ENCODE measurements at places on chromosomes 5 and 9.
A peak's percentile ranks its signal among the peaks of the same experiment; 100 is the strongest.

GRCh38 chr9:33129886-33130881 is 37.0 kb downstream of the B4GALT1 start:
- DNase-seq, result peak; percentile 45

GRCh38 chr5:171269717-171270116 is 39.3 kb upstream of the TLX3 start:
- DNase-seq, result no peak

GRCh38 chr5:142717582-142718215 is 31.8 kb upstream of the FGF1 start:
- peak; percentile 34 for DNase-seq

- DNase-seq, result no peak
These were observed 693.4 kb downstream of the KCTD16 start for GRCh38 chr5:144864118-144864517.

- DNase-seq, result no peak
These were observed 23.9 kb downstream of the SLC35A4 start for GRCh38 chr5:140588311-140589070.

- no peak for DNase-seq
These were observed 303.2 kb downstream of the ZSWIM6 start for GRCh38 chr5:61635271-61635670.

DNA sequence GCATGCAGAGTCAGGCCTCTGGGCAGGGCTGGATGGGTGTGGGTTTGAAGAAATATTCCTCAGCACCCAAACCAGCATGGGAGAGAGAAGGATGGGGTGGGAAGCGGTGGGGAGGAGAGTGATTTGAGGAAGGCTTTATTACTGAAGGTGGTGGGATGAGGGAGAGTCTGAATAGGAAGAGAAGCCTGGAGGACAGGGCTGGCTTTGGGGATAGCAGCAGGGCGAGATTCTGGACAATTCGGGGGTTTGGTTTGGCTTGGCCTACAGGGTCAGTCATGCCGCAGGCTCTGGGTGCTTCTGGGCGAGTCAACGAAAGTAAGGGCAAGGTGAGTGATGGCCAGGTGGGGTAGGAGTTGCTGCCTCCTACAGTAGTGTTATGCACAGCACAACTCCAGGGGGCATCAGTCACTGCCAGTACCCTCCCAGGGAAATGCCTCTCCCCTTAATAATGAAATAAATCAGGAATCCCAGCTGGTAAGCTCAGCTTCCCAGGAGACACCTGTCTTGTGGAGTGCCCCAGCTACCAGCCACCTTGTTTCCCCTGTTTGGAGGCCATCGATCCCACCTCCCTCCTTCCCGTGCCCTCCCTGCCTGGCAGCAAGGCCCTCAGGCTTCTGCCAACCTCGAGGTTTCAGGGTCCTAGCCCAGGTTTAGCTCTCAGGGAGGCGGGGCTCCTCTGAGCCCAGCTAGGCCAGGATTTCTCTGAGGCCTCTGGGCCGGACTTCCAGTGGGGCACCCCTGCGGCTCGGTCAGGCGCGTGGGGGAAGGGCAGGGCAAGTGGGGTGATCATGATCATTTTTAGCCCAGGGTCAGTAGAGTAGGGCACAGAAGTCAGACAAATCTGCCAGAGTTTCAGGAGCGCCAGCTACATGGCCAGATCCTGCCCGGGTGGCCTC is 741 bp upstream of the NKX2-5 start:
- DNase-seq, result no peak

GRCh38 chr5:157874861-157875260 is 15.9 kb upstream of the CLINT1 start:
- DNase-seq, result no peak

- DNase-seq, result no peak
These were observed 170.1 kb downstream of the GADD45G start for GRCh38 chr9:89774858-89775370.

DNA sequence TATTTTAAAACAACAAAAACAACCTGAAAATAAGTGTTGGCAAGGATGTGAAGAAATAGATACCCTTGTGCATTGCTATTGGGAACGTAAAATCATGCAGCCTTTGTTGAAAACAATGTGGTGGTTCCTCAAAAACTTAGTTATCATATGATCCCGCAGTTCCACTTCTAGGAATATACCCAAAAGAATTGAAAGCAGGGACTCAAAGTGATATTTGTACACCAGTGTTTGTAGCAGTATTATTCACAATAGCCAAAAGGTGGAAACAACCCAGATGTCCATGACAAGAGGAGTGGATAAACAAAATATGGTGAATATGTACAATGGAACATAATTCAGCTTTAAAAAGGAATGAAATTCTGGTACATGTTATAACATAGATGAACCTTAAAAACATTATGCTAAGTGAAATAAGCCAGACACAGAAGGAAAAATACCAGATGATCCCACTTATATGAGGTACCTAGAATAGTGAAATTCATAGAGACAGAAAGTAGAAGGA is 29.0 kb downstream of the IRF1 start:
- DNase-seq, result no peak

- DNase-seq, result no peak
These were observed 596 bp upstream of the FGFR4 start for GRCh38 chr5:177085985-177086653.

- no peak for DNase-seq
These were observed 6.0 kb downstream of the UGCG start for GRCh38 chr9:111902391-111903139.

DNA sequence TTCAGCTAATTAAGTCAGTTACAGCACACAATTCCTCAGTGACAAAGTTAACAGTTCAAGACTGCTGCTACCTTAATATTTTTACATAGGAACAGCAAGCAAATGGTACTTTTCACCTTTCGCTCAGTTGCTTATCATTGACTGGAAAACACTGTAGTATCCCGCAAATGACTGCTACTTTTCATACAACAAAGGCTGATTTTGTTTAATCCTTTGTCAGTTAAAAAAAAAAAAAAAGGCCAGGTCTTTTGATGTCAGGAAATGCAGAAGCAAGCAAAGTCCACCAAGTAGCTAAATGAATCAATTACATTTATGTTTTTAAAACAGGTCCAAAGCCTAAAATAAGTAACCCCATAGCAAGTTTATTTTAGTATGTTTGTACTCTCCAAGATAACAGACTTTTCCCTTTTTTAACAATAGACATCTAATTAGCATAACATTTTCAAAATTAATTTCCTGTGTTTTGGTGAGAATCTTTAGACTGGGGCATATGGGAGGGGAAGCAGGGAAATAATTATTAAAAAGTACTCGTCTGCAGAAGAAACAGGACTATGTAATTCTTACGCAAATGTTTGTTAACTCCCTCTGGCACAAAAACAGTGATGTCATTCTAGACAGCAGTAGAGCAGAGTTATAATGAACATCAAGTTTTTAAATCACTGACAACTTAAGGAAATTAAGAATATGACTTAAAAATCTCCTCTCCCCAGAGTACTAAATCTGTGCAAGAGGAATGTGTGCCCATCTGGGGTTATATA is 9.6 kb downstream of the PFDN1 start:
- no peak for DNase-seq

DNA sequence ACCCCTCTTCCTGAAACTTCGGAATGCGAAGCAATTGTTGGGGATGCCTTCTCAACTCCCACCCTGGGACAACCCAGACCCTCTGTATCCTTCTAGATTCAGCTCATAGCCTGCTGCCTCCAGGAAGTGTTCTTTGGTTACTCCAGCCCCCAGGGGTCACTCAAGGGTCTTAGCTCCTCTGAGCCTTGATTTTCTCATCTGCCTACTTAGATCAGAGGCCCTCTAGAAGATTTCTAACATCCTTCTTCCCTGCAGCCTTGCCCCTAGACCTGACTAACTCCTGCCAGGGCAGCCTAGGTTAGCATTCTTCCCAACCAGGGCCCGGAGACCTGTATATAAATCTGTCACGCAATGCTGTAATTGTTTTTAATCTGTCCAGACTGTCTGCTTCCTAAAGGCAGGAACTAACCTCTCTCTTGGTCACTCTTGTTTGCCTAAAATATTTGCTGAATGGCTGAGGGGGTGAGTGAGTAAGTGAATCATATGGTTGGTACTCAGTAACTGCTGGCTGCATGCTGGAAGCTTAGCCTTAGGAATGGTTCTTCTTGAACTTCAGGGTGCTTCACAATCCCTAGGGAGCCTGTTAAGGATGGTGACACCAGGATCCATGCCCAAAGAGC is 8.2 kb downstream of the GALNT10 start:
- no peak for DNase-seq

DNA sequence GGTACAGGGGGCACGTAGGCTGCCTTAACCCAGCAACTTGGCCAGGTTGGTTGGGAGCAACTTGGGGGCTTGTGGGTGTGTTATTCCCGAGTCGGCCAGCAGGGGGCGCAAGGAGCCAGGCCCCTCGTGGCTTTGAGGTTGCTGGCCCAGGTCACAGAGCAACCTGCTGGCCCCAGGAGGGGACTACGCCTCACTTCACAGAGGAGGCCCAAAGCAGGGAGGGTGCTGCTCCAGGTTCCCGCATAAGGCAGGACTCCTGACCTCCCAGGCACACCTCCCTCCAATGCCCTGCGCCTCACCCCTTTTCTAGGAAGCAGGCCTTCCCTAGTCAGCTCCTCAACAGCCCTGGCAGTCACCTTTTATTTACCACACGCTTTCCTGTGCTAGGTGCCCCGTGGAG is 18.1 kb downstream of the KYAT1 start:
- DNase-seq, result peak; percentile 90

GRCh38 chr9:128097543-128098296 is 29.7 kb downstream of the SLC25A25 start:
- no peak for DNase-seq

DNA sequence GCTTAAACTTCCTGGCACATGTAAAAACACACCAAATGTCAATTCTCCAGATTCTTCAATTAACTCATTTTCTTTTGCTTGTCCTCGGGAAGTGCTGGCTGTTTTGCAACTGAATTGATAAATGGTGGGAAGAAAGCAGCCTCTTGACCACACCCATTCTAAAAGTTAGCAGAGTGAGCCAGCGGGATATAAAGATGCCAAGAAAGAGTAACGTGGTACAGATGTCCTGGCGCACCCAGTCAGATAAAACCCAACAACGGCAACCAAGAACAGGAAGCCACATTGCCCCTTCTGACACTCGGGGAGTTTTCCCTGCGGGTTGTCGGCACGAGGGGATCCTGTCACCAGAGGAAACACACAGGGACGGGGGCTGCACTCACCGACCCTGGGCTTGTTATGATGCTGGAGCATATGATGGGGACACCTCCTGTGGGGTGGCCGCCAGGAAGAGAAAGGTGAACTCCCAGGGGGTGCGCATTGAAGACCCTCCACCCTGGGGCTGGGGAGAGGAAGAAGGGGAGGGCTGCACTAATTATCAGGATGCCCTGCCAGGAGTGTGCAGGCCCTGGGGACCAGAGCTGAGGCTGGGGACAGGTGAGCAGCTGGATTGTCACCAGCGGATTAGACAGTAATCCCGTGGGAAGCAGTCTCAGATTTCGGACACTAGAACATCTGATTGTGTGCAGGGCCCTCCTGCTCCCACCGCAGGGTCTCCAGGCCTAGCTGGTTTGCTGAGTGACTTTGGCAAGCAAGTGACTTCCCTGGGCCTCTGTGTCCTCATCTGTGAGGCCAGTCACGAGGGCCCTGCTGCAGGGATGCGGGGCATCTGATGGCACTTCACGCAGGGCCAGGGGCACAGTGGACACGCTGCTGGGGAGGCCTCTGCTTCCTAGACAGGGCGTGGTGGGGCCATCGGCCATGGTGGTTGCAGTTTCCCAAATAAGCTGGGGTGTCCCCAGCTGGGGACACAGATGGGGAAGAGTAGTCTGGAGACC is 59.2 kb downstream of the CRB2 start:
- no peak for DNase-seq

GRCh38 chr5:14716755-14717752 is 52.5 kb downstream of the OTULIN start:
- no peak for DNase-seq

DNA sequence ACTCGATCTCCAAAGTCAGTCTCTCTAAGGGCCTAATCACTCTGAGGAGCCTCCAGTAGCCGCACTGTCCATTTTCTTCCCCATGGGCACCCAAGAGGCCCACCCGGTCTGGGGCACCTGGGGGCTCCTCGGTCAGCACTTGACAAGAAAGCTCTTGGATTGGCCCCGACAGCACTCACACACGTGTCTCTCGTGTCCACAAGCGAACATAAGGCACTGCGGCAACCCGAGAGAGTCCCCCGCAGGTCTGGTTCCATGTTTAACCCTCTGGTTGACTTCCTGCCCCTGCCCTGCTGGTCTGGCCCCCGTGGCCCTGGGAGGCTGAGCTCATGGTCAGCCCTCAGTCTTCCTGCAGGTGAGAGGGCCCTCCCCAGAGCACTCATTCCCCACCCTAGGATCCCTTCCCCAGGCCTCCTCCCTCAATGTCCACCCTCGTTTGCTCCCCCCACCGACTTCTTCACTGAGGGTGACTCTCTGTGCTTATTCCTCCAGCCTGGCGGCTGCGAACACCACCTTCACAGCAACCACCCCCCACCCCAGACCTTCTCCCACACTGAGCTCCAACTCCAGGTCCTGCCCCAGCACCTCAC is 16.3 kb upstream of the LRRC14B start:
- no peak for DNase-seq

- no peak for DNase-seq
These were observed 27.3 kb upstream of the RNU6ATAC start for GRCh38 chr9:134191455-134192209.

DNA sequence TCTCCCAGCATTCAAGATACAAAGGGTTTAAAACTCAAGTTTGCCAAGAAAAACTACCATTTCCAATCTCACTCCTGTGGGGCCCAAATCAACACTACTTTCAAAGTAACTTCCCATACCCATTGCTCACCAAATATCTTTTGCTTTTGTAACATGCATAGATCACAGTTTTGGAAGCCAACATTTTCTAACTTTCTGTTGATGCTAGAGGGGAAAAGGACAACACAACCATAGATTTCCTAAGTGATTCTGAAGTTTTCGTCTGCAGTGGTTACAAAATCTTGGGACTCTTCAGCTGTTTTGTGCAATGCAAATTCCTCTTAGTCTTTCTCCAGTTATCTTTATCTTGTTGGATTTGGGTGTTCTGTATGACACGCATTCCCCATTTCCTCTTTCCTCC is 94.1 kb upstream of the PAPPA start:
- DNase-seq, result no peak

DNA sequence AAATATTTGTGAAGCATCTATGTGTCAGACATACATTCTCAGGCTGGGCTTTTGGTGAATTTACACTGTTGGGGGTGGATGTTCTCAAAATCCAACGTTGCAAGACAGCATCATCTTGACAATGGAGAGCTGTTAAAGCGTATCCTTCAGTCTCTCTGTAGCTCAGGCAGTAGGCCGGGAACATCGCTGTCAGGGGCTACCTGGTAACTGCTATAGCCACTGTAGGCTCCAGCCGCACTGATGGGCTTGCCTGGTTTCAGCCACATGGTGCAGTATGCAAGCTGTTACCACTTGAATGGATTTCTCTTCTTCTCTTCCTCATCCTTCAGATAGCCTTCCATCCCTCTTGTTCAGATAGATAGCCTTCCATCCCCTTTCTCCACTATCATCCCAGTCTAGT is 51.7 kb downstream of the DRD1 start:
- DNase-seq, result no peak

DNA sequence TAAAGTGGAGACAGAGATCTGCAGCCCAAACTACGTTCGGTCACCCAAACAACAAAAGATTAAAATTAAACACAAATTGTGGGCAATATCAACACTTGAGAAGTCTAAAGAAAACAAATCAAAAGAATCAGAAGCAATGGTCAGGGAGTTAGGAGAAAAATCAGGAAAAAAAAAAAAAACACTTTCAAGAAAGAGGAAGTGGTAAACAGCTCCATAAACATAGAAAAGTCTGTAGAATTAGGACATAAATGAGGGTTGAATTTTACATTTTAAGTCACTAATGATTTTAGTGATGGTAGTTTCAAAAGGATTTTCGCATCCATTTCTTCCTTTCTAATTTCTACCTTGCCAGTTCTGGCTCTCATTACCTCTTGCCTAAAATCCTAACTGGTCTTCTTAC is 10.1 kb downstream of the RNF145 start:
- no peak for DNase-seq
